Uterine smooth muscle cell (primary cell): ENCODE measurements at places on chromosomes 4 and X. TPM values are rescaled to one million over a fixed set of nuclear protein-coding genes. Genes with fewer than 3 reads are reported as not detected.

Gene AKAP14
- total RNA-seq = not detected in 2 replicates

Gene SULT1E1
- total RNA-seq = 0.33 and 0.50 TPM in 2 replicates

Gene ARHGAP6
- 2.7 and 5.2 TPM in 2 replicates for total RNA-seq

Gene ELOVL6
- 22.2 and 24.1 TPM in 2 replicates for total RNA-seq

Gene SOWAHB
- under 0.01 TPM in 1 of 2 replicates, not detected in the other for total RNA-seq

Gene SHROOM3
- 2.2 and 4.2 TPM in 2 replicates for total RNA-seq

Gene ABCE1
- 146 and 205 TPM in 2 replicates for total RNA-seq

Gene BMP15
- not detected in 2 replicates for total RNA-seq

Gene BTC
- total RNA-seq = 0.11 and 0.25 TPM in 2 replicates

Gene FGF5
- total RNA-seq = 4.4 and 12.6 TPM in 2 replicates

Gene CRMP1
- 0.62 and 0.77 TPM in 2 replicates for total RNA-seq

Gene COL25A1
- 0.11 and 1.6 TPM in 2 replicates for total RNA-seq

Gene GAGE12F
- total RNA-seq = not detected in 2 replicates
